ENCODE measurements at places on chromosomes 3 and 15. TPM values are rescaled to one million over a fixed set of nuclear protein-coding genes. Genes with fewer than 3 reads are reported as not detected.

DNA sequence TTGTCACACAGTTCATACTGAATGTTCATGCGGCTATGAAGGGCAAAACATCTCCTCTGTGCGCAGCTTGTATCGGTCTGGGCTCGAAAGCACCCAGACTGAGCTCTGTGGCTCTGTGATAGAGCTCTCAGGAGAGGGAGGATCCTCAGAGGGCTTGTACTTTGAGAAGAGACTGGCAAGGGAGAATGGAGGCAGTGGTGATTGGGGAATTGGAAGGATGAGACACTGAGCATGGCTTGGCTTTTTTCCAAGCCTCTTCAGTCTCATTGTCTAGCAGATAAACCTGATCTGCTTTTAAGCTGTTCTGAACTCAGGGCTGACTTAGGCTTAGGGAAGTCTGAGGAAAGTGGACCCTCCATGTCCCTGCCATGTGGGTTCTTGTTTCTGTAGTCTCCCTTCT, 43.0 kb downstream of the RAD54L2 start:
- DNase-seq = no peak

- no peak for DNase-seq
Measured at GRCh38 chr15:57649138-57649537, 57.4 kb upstream of the POLR2M start.

The TM4SF4 gene
- polyA plus RNA-seq = not detected

- DNase-seq = no peak
Measured at GRCh38 chr3:150253622-150254021, 154.5 kb upstream of the TSC22D2 start.

- no peak for DNase-seq
Measured at GRCh38 chr3:4939276-4939675, 40.0 kb upstream of the BHLHE40 start.

Data from naive thymus-derived CD8-positive, alpha-beta T cell (primary cell).